ENCODE measurements at places on chromosomes 12 and 14.

DNA sequence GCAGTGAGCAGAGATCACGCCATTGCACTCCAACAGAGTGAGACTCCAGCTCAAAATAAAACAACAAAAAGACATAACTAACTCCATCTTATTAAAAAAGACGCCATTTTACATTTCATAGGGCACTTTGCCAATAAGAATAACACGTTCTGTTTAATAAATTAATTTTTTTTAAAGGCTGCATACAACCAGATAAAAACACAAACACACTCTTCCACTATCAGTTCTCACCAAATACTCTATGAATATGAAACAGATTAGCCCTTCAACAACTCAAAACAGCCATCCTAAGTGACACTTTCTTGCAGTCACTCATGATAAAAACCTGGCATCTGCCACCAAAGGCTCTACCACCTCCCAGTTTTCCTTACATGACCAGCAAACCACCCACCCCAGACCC is 16.1 kb downstream of the AICDA start:
- DNase-seq, result no peak
- no peaks in the 10 kb centered on the region for H3K36me3 ChIP-seq
- H3K4me1 ChIP-seq, result no peaks in the 10 kb centered on the region
- H3K4me3 ChIP-seq, result no peak overlapping the region
- no peak overlapping the region for H3K27ac ChIP-seq

DNA sequence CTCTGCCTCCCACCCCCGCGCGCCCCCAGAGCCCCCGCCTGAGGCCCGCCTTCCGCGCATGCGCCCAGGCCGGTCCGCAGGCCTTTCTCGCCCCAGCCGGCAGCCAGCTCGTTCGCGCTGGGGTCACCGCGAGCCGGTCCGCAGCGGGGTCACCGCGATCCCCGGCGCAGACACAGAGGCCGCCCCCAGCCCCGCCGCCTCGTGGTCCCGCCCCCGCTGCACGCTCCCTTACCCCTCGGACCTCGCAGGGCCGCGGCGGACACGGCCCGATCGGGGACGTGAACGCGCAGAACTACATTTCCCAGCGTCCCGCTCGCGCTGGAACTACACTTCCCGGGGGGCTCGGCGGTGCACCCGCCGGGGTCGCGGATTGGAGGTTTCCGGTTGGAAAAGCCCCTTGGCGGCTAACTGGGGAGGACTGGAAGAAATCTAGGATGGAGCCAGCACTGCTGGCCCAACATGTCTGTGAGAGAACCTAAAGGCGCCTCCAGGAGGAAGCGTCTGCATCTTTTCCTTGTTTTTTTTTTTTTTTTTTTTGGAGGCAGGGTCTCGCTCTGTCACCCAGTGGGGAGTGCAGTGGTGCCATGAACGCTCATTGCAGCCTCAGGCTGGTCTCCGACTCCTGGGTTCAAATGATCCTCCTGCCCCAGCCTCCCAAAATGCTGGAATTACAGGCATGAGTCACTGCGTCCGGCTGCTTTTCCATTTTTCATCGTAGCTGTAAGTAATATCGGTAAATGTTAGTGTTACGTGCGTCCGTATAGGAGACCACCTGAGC is at the start of gene ZNF605:
Gene ZNF605, minus strand, starts transcription at position 296 of the 778 bp plus-strand sequence. CDS start 10,671 bp downstream, outside the sequence.
- peak within 1 kb of the TSS; percentile 92 for H3K27ac ChIP-seq
- peak; percentile 77 for DNase-seq
- H3K4me1 ChIP-seq, result peaks cover 35% of the 10 kb centered on the region
- peaks cover 16% of the 10 kb centered on the region for H3K36me3 ChIP-seq
- H3K27me3 ChIP-seq, result no peaks in the 10 kb centered on the region

DNA sequence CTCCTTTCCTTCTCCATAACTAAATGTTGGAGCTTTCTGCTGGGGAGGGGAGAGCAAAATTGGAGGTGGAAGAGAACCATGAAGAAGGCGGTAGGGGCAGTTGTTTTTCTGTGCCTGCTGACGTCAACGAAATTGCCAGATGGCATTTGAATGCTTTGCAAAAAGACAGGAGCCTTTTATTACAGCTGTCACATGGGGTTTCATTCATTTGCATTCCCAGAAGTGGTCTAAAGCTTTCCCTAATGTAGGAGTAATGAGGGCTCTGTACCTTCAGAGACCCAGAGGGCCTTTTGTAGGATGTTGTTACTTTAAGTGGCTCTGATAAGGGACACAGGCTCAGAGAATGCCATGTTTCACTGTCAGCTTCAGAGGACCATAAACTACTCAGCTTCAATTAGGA is 107.1 kb upstream of the SLCO1C1 start:
- no peak overlapping the region for H3K4me3 ChIP-seq
- DNase-seq, result no peak
- H3K27ac ChIP-seq, result no peak overlapping the region
- H3K4me1 ChIP-seq, result no peaks in the 10 kb centered on the region
- no peaks in the 10 kb centered on the region for H3K36me3 ChIP-seq
- no peaks in the 10 kb centered on the region for H3K27me3 ChIP-seq

GRCh38 chr12:116726694-116727093 is 11.2 kb downstream of the SPRING1 start:
- H3K4me3 ChIP-seq, result no peak overlapping the region
- peaks cover 44% of the 10 kb centered on the region for H3K4me1 ChIP-seq
- H3K27me3 ChIP-seq, result no peaks in the 10 kb centered on the region

DNA sequence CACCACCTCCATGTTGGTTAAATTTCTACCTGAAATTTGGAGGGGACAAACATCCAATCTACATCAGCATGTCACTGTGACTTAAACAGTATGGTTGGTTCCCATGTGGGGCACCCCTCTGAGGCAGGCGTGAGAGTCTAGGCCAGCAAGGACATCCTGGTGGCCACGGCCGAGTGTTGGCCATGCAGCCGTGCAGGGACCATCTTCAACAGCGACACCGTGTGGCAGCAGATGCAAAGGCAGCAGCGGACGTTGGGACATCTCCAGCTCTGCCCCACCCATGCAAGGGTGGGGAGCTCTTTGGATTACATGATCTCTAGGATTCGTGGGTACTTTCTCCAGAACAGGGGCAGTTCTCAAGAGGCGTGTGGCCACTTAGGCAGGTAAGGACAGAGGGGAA is 49.8 kb downstream of the NOC4L start:
- H3K27me3 ChIP-seq, result no peaks in the 10 kb centered on the region
- H3K4me1 ChIP-seq, result peaks cover 20% of the 10 kb centered on the region
- H3K27ac ChIP-seq, result no peak overlapping the region
- H3K4me3 ChIP-seq, result no peak overlapping the region

DNA sequence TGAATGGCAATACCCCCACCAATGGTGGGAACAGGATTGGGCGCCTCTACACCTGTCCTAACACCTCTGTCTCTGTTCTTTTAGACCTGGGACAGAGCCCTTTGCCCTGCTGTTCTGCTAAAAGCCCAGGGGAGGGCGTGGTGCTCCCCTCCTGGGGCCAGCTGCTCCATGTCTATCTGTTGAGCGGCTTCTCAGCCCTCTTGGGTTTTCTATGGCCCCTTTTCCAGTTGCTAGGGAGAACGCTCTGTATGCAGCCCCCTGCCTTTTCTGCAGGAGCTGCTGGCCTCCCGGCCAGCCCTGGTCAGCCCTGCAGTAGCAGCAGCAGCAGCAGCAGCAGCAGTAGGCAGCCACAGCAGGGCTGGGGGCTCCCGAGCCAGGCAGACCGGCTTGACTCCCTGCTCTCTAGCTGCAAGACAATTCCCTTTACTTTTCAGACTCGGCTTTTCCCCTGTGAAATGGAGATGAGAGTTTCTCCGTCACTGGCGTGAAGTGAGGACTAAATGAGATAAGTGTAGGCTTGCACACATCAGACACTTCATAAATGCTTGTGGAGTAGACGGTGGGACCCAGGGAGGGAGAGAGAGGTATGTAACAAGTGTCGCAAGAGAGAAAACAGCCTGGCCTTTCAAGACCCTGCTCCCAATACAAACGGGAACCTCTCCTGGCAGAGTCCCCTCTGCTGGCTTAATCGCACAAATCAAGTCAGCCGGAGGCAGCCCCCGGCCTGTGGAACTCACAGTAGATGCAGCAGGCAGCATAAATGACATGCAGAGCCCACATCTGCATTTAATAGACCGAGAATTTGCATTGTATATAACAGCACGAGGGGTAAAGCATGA is 1.0 kb downstream of the RTL1 start:
- no peak overlapping the region for H3K4me3 ChIP-seq
- no peaks in the 10 kb centered on the region for H3K4me1 ChIP-seq
- H3K27me3 ChIP-seq, result peaks cover 81% of the 10 kb centered on the region
- H3K27ac ChIP-seq, result no peak overlapping the region
- no peak for DNase-seq
- H3K36me3 ChIP-seq, result peaks cover 1% of the 10 kb centered on the region

DNA sequence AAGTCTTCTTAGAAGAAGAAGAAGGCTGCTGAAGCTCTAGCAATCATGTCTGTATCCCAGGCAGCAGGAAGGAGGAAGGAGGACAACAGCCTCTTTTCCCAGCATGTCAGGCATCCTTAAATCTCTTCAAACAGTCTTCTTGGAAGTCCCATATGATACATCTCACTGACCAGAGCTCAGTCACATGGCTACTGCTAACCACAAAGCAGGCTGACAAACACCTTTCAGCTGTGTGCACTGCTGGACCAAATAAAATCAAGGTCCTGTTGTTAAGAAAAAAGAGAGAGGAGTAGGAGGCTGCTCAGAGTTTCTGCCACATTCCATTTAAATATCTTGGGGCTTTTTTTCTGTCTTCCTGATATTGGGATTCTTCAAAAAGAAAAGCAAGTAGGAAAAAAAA is 203.4 kb upstream of the PELI2 start:
- H3K27ac ChIP-seq, result no peak overlapping the region
- no peak overlapping the region for H3K4me3 ChIP-seq
- no peak for DNase-seq
- peaks cover 34% of the 10 kb centered on the region for H3K27me3 ChIP-seq

Measured in central memory CD8-positive, alpha-beta T cell (primary cell).